ENCODE measurements at places on chromosomes 7 and 10.

DNA sequence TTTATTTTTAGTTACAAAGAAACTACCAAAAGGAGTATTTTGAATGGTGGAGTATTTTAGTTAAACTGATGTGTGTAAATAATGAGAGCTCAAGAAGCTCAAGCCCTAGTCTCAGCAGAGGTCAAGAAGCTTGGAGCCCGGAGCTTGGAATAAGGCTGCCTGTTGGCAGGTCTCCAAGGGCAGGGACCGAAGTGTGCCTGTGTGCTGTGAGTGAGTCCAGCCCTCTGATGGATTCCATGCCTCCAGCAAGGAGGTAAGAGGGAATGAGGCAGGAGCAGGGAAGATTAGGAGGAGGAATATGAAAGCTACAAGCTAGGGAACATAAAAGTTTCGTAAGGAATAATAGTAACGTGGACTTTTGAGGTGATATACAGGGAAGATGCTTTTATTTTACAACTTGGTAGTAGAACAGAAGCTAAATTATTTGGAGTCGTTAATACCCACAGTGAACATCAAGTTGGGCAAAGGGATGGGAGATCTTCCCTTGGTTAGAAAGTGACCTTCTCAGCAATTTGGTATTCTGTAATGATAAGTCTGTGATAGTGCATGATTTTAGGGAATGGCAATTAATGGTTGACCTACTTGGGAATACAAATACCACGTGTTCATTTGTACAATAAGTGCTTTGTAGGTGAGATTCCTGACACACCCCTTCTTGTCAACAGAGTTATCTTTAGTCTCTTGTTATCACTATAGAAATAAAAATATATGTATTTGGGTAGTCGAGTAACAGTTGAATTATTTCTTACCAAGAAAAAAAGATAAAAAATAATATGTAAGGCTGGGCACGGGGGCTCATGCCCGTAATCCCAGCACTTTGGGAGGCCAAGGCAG, 4.6 kb downstream of the SEC23IP start:
- no peak for DNase-seq

- DNase-seq: no peak
These were observed 37.2 kb downstream of the PDE1C start for GRCh38 chr7:32033006-32033405.

- DNase-seq: no peak
These were observed 26.5 kb upstream of the NRG3 start for GRCh38 chr10:81848514-81848913.

GRCh38 chr10:131044379-131045111, 267.0 kb downstream of the TCERG1L start:
- no peak for DNase-seq

- DNase-seq: no peak
These were observed 45.1 kb downstream of the MET start for GRCh38 chr7:116717137-116717536.

DNA sequence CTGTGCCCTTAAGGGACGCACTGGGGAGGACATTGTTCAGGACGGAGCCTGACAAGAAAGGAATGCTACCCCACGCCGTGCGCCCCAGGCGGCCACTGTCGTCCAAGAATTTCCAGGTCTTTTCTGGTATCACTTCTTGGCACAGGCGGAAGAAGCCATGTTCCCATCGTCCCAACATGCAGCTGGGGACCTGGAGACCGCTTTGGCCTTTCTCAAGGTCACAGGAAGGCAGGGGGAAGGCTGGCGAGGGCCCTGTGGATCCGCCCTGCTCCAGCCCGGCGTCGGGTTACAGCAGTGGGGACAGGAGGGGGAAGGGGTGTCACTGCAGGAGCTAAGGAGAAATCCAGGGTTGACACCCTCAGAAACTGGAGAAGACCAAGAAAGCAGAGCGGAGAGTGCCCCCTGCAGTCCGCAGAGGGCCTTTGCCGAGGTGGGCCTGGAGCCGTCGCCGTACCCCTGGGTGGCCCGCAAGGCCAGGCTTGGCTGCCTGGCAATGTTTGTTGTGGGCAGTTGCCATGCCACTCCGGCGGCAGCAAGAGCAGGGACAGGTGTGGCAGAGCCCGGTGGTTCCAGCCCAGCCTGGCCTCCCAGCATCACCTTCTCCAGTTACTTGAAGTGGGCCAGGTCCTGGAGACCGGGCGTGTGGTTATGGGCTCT, 104.1 kb downstream of the LHPP start:
- DNase-seq: no peak
